ENCODE measurements at places on chromosomes 11 and 22. TPM values are rescaled to one million over a fixed set of nuclear protein-coding genes. Genes with fewer than 3 reads are reported as not detected.

Gene PVALB
- total RNA-seq = not detected

Gene GGT1
- 17.5 TPM for total RNA-seq

Gene NTM
- total RNA-seq = 3.9 TPM

Gene C11orf16
- total RNA-seq = not detected

Gene TMEM45B
- total RNA-seq = 0.81 TPM

Gene NFAM1
- total RNA-seq = 0.27 TPM

Gene OR51E2
- total RNA-seq = 0.11 TPM

Gene CEP126
- total RNA-seq = 3.2 TPM

Gene MMP26
- not detected for total RNA-seq

Gene TRPM5
- total RNA-seq = 7.2 TPM

Gene RAG1
- total RNA-seq = 1.9 TPM

Gene KRTAP5-1
- not detected for total RNA-seq

Gene CRYAB
- total RNA-seq = 0.74 TPM

Gene B3GAT1
- 1.5 TPM for total RNA-seq

Gene ACR
- 2.2 TPM for total RNA-seq

Gene RAB30
- 10.3 TPM for total RNA-seq

Gene MAPK8IP1
- 12.7 TPM for total RNA-seq

Gene SLC29A2
- total RNA-seq = 35.7 TPM

Gene CTSD
- 142 TPM for total RNA-seq

Gene PATE2
- not detected for total RNA-seq

Gene GRAP2
- total RNA-seq = not detected

Gene CDC45
- total RNA-seq = 12.5 TPM

Gene SLCO2B1
- not detected for total RNA-seq

Gene CARNS1
- total RNA-seq = 24.6 TPM

Gene OR4D5
- not detected for total RNA-seq

Gene PANX2
- 6.4 TPM for total RNA-seq

Gene CHRNA10
- total RNA-seq = 2.9 TPM

Gene TENM4
- 177 TPM for total RNA-seq

Gene OR8A1
- total RNA-seq = not detected

Gene ALDH3B1
- 1.4 TPM for total RNA-seq

Gene NCAM1
- total RNA-seq = 141 TPM

Gene CCDC15
- 2.8 TPM for total RNA-seq

Gene BEST1
- 1.1 TPM for total RNA-seq

Gene CASP12
- total RNA-seq = not detected

Gene CDC42EP2
- 12.3 TPM for total RNA-seq

Gene MMP12
- not detected for total RNA-seq

Gene UFD1
- total RNA-seq = 43.2 TPM

Gene NRIP3
- 1.5 TPM for total RNA-seq

Gene OR52N4
- total RNA-seq = not detected

Gene DNAJB13
- total RNA-seq = 0.60 TPM

Gene SYT12
- total RNA-seq = 0.24 TPM

Gene SLC22A8
- not detected for total RNA-seq

Gene TNNI2
- total RNA-seq = 1.3 TPM

Gene ZDHHC5
- 57.1 TPM for total RNA-seq

Gene TRIM6
- 13.4 TPM for total RNA-seq

Gene TRIM49
- total RNA-seq = not detected

Gene DGCR6
- 6.0 TPM for total RNA-seq

Gene TH
- 1.1 TPM for total RNA-seq

Gene TPBGL
- total RNA-seq = 0.11 TPM

Gene LRRN4CL
- total RNA-seq = 1.6 TPM

Gene OR8U1
- not detected for total RNA-seq

Gene CNIH2
- total RNA-seq = 10.2 TPM

Gene UCP3
- 4.5 TPM for total RNA-seq

Gene KLHL22
- 58.4 TPM for total RNA-seq

Gene PLAAT5
- 1.9 TPM for total RNA-seq

Gene TMPRSS13
- total RNA-seq = 10.9 TPM

Gene CCDC116
- total RNA-seq = 1.3 TPM

Gene IFITM10
- 2.2 TPM for total RNA-seq

Gene SEPTIN5
- 36.2 TPM for total RNA-seq

Gene TUB
- total RNA-seq = 53.4 TPM
